NCI-H1092 (cell line): ENCODE measurements at places on chromosomes 7 and 10.

DNA sequence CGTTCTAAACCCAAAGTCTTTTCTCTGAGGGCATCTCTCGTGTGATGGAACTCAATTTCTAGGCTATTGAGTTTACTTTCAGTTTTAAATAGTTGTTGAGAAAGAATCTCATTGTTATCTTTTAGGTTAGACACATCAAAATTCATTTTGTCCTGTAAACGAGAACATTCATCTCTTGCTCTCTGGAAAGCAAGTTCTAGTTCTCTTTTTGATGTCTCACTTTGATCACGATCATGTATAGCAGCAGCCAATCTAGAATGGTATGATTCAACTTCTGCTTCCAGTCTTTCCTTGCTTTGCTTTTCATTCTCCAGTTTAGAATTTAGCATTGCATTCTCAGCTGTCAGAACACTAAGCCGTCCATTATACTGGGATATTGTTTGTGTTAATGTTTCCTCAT is 65.1 kb downstream of the ANKRD26 start:
- no peak for DNase-seq

GRCh38 chr10:126062131-126063032 is 166.0 kb downstream of the FANK1 start:
- DNase-seq, result no peak

GRCh38 chr7:32957326-32958045 is at the start of gene FKBP9:
Gene FKBP9, plus strand, starts transcription at chr7:32957440. Its CDS starts 134 bp downstream, at chr7:32957574.
- DNase-seq, result peak; percentile 62

- DNase-seq, result no peak
Measured at GRCh38 chr10:123501148-123501547, 165.0 kb upstream of the GPR26 start.

- DNase-seq, result no peak
Measured at GRCh38 chr10:109886037-109886780, 37.1 kb downstream of the XPNPEP1 start.

- no peak for DNase-seq
Measured at GRCh38 chr7:64555046-64555445, 7.8 kb downstream of the ZNF680 start.

GRCh38 chr7:2116989-2117591 is 115.7 kb downstream of the MAD1L1 start:
- DNase-seq, result peak; percentile 26

- no peak for DNase-seq
Measured at GRCh38 chr7:22997871-22998518, 15.9 kb downstream of the HYCC1 start.

DNA sequence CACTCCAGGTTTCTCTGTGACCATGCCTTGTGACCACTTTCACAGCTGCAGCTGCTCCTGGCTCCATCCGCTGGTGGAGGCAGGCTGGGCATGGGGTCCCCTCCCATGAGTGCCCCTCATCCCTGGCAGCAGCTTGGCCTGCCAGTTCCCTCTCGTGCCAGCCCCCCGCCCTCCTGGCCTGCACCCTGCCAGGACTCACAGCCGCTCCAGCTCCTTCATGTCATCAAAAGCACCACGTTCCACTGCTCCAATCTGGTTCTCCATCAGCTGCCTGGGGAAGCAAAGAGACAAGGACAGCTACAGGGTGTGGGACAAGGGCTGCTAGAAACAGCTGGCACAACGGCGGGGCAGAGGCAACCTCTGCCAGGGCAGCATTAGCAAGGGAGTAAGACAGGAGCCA is 22.6 kb downstream of the SLIT1 start:
- DNase-seq, result no peak

DNA sequence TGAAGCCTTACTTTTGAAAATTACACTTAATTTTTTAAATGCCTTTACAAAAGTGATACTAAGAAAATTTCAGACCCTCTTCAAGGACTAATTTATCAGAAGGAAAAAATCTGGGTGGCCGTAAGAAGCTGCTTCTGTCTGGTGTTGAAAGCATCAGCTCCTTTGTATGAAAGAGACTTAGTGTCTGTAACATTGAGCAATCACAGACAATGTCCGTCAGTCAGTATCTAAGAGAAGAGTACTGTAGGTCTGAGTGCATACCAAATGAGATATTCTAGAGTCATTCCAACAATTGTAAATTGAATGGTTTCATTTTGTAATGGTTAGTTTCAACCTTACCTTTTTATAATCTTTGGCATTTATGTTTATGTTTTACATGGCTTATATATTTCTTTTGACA is 11.1 kb upstream of the MDFIC start:
- no peak for DNase-seq

DNA sequence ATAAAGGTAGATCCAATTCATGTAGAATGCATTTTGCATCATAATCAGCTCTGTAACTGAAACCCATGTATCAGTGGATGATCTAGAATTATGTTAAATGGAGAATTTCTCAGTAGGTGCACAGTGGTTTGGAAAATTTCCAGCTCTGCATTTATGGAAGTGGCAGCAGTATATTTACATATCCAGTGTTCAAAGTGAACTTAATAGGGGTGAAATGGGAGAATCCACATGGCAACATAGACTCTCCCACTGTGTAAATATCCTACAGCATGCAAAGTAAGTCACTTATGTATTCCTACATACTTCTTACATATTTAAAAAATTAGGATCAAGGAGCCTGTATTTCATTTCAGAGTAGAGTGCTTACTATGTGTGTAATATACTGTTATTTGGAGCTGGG is 35.3 kb downstream of the CDC14C start:
- peak; percentile 24 for DNase-seq

- DNase-seq, result no peak
Measured at GRCh38 chr10:5376450-5376849, 11.7 kb downstream of the UCN3 start.

GRCh38 chr7:53458636-53459035 is 423.2 kb downstream of the POM121L12 start:
- no peak for DNase-seq

- DNase-seq, result no peak
Measured at GRCh38 chr7:75915416-75916156, 631 bp downstream of the POR start.

- no peak for DNase-seq
Measured at GRCh38 chr7:85177316-85177715, 9.5 kb downstream of the SEMA3D start.

- no peak for DNase-seq
Measured at GRCh38 chr7:113199136-113199535, 80.8 kb upstream of the SMIM30 start.

- no peak for DNase-seq
Measured at GRCh38 chr7:16740996-16741395, 12.6 kb upstream of the TSPAN13 start.

DNA sequence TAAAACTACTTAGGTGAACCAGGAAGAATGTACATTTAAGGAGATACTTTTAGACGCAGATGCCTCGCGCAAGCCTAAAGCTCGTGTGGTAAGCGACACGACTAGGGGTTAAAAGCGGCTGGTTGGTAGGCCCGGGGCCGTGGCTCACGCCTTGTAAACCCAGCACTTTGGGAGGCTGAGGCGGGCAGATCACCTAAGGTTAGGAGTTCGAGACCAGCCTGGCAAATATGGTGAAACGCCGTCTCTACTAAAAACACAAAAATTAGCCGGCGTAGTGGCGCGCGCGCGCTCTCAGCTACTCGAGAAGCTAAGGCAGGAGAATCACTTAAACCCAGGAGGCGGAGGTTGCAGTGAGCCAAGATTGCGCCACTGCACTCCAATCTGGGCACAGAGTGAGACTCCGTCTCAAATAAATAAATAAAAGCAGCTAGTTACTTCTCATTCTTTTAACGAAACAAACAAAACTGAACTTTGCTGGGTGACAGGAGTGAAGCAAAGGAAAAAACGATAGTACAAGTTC is 879 bp downstream of the NUDT5 start:
- DNase-seq, result no peak

DNA sequence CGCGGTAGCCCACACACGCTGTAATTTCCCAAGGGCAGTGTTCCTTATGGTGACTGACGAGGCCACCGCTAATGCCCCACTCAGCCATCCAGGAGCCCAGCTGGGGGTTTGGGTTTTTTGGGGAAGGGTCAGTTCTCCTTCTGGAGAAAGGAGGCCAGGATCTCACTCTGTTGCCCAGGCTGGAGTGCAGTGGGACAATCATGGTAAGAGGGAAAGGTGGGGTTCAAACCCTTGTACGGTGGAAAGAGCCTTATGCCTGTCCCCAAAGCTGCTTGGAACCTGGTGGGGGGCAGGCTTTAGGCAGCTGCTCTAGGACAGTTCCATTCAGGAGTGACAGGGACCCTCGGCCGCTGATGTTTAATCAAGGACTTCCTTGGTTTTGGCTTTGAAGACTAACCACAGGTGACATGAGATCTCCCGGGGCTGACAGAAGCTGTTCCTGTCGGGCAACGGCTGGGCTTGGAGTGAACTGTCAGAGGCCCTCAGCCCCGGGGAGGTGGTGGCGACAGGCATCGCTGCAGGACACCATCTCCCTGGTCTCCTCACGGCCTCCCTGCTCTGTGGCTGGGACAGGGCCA is 84.5 kb downstream of the CARD11 start:
- DNase-seq, result no peak

GRCh38 chr7:129865093-129865924 is 87.5 kb downstream of the UBE2H start:
- DNase-seq, result no peak

DNA sequence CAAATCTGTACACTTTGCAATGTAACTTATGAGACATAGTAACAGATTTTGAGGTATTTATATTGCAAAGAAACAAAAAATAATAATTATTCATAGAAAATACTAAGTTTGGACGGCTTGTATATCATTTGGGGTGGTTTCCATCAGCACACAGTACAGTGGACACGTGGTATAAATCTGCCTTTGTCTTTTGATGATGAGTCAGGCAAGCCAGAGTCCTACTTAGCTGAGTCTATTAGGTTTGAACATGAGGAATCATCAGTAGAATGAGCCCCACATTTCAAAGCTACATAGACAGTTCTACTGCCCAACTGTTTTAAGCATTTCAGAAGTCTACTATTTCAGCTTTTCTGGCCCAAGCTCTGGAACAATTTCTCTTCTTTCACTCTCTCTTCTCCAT is 803.2 kb downstream of the PHTF2 start:
- no peak for DNase-seq

DNA sequence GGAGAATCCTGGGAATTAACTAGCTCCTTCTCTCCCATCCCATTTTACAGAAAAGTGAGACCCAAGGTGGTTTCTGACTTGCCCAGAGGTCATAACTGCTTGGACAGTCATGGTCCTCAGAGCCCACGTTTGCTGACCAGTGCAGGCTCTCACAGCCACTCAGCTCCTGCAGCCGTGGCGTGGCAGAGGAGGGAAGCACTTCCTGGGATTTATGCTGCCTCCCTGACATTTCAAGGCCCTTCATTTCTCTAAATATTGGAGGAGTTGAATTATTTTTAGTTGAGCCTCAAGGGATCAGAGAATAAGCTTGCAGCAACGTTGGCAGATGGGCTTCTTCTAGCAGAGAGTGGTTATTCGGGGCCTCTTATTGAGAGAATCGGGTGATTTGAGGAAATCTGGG is 77.1 kb downstream of the LHPP start:
- no peak for DNase-seq

DNA sequence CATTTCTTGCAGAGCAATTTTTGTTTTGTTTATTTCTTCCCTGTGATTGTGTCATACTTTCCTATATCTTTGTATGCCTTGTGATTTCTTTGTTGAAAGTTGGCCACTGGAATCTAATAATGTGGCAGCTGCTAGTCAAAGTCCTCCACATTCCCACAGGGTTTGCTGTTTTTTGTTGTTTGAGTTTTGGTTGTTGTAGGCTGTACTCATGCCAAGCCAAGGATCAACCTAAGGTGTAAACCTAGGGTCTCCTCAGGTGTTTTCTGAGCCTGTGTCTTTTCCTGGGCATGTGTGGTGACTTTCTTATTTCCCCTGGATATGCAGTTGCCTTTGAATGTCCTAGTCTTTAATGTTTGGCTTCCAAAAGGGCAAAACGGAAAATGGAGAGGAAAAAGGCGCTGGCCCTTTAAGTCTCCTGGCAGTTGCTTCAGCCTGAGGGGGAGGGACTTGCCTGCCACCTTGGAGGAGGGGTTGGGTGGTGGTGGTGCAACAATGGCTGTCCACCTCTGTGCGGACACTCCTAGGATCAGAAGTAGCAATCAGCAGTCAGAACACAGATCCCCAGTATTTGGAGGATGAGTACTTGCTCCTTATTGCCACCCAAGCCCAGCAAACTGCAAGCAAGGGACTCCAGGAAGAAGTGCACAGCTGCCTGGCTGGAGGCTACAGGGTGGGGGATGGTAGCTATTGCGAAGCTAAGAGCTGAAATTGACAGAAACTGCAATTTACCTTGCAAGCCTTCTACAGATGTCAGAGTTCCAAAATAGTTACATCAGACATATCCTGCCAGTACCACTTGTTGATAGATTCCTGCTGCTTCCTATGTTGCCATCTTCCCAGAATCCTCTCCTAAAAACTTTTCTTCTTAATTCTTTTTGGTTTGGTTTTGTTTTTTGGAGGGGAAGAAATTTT is 5.6 kb upstream of the ZNF518A start:
- DNase-seq, result no peak

- no peak for DNase-seq
Measured at GRCh38 chr7:15967551-15967950, 281.1 kb upstream of the MEOX2 start.

DNA sequence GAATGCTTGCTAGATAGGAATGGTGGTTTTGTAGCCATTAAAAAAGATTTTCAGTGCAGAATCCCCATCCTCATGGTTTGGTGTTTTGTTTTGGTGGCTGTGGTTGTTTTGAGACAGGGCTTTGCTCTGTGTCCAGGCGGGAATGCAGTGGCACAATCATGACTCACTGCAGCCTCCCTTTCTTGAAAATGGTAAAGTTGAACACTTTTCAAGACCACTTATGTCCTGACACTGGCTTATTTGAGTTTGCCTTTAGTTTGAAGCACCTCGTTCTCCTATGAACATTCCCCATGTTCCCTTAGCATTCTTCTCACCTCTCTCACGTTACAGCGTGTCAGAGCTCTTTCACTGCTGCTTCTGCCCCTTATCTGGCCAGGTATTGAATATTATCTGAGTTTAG is 140.1 kb downstream of the LRRC4 start:
- no peak for DNase-seq

DNA sequence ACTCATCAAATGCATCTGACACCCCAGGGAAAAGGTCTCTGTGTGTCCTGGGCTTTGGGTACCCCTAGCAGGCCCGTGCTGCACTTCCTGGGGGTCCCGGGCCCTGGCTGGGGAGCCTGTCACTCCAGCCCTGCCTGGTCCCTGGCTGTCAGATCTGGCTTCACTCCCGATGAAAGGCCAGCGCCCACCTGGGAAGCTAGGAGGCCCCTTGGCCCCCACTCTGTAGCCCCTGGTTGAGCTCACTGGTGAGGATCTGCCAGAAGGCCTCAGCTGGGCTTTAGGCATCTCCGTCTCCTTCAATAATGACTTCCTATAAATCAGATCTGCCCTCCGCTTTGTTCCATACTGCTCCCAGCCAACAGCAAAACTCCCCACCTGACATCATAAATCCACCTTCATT is 64.0 kb downstream of the GOLGA7B start:
- no peak for DNase-seq

DNA sequence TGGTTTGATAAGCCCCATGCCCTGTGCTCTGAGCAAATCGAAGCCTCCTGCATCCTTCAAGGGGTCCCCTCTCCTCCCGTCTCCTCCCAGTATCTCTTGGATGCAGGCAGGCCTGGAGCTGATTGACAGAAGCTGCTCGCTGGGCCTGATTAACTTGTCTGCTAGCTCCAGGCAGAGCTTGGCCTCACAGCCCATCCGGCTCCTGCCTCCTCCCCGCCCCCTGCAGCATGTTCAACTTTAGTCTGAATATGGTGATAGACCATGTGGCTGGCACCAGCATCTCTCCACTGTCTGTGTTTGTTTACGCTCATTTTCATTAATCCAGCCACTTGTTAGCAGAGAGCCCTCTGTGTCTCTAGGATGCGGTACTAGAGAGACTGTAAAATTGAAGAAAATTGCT is 432.2 kb downstream of the DPP6 start:
- peak; percentile 78 for DNase-seq
